ENCODE measurements at places on chromosomes 2 and 18.

DNA sequence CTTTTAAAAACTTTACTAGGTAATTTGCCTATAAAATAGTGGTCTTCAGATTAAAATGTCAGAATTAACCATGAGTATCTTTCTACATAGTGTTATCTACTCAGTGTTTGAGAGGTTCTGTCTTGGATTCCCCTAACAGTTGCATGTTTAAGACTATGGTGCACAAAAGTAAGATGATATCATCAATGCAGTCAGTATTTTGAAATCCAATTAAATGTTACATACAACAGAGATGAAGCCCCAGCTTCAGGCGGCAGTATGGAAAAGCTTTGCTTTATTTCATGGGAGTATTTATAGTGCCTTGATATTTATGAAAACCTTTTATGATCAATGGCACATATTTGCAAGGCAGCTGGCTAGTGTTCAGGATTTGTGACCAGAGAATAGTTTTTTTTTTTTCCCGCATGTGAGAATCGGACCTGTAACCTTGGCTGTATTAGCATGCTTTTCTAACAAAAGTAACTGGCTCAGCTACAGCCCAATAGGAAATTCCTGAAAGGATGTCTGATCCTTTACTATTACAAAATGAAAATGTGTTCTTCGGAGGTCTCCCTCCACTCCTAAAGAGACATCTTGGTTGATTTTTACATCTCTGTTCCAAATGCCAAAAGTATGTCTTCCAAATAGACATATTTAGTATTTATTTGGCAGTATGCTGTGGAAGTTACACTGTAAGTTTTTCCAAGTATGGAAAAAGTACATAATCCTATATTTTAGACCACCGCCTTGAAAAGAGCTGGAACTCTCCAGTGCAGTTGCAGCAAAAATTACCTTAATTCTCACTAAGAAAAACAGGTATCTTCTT is 319.3 kb upstream of the UBE2E3 start:
- H3K4me3 ChIP-seq: no peak overlapping the region
- no peaks in the 10 kb centered on the region for H3K36me3 ChIP-seq
- H3K27ac ChIP-seq: no peak overlapping the region
- peaks cover 12% of the 10 kb centered on the region for H3K27me3 ChIP-seq
- DNase-seq: no peak
- H3K4me1 ChIP-seq: no peaks in the 10 kb centered on the region

DNA sequence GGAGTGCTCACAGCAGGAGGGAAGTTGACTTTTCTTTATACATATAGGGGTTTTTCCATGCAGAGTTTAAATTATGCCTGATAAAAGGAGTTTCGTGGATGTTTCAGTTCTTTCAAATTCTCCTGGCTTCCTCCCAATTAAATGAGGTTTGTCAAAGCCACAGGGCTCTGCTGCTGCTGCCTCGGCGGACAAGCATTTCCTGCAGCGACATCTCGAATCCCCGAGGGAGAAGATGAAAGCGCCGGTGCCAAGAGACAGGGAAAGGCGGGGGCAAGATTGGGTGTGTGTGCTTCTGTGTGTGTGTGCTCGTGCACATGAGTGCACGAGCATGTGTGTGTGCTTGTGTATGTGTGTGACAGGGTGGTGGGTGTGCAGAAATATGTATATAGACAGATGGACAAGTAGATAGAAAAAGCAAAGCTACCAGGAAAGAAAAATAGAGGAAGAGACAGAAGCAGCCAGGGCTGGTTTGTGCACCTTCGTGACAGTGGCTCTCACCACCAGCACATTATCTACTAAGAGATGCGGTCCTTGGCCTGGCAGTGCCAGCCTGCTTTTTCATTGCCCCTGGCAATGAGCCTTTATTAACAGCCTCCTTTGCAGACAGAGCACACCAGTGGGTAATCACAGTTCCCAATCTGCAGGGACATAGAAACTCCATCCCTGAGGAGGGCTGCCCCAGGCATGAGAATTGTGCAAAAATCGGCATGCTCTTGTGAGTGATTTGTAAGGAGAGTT is 76.2 kb downstream of the CDK15 start:
- no peak overlapping the region for H3K27ac ChIP-seq
- peaks cover 70% of the 10 kb centered on the region for H3K27me3 ChIP-seq
- H3K4me3 ChIP-seq: peak overlapping the region; percentile 13
- DNase-seq: no peak
- H3K36me3 ChIP-seq: no peaks in the 10 kb centered on the region

- no peak overlapping the region for H3K4me3 ChIP-seq
- no peaks in the 10 kb centered on the region for H3K27me3 ChIP-seq
- H3K27ac ChIP-seq: no peak overlapping the region
- no peak for DNase-seq
- peaks cover 16% of the 10 kb centered on the region for H3K4me1 ChIP-seq
- peaks cover 10% of the 10 kb centered on the region for H3K36me3 ChIP-seq
Observed at GRCh38 chr2:148930046-148930775, 55.2 kb downstream of the KIF5C start.

DNA sequence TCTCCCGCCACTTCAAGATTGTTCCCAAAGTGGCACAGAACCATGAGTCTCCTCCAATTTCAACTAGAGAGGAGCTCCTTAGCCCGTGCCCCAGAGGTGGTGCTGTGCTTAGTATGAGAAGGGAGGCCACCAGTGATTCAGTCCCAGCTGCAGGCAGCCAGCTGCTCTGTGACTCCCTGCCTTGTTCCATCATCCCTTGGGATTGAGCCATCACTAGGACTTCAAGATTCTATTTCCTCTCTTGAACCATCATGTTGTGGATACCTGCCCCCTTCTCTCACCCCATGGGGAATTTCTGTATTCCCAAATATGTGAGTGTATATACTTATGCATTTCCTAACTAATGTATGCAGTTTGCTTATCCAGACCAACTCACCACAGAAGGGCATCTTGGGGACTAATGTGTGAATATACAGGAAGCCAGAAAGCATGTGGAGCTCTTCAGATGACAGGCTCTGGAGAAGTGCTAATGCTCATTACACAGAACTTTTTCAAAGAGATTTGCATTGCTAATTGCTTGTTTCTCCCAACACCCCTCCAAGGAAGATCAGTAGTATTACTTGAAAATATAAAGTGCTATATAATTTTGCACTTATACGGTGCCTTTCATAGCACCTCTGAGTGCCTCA is 111.0 kb upstream of the MAP3K20 start:
- DNase-seq: no peak
- peaks cover 4% of the 10 kb centered on the region for H3K27me3 ChIP-seq
- H3K27ac ChIP-seq: no peak overlapping the region
- H3K4me3 ChIP-seq: no peak overlapping the region

DNA sequence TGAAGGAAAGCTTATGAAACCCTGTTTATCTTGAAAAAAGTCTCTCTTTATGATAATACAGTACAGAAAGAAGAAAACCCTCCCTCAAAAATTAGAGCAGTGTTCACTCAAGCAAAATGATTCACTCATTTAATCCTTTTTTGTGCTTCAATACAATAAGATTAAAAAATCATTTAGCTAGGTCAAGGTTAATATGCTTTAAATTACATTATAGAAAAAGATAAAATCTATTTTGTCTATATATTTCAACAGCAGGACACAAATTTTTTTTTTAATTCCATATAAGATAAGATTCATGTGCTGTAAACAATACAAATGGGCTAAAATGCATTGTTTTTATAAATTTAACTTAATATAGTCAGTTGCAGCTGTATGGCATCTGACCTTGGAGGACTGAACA is 176.9 kb downstream of the KCNE4 start:
- no peak overlapping the region for H3K27ac ChIP-seq
- H3K27me3 ChIP-seq: no peaks in the 10 kb centered on the region
- DNase-seq: no peak
- H3K4me3 ChIP-seq: no peak overlapping the region
- no peaks in the 10 kb centered on the region for H3K4me1 ChIP-seq

DNA sequence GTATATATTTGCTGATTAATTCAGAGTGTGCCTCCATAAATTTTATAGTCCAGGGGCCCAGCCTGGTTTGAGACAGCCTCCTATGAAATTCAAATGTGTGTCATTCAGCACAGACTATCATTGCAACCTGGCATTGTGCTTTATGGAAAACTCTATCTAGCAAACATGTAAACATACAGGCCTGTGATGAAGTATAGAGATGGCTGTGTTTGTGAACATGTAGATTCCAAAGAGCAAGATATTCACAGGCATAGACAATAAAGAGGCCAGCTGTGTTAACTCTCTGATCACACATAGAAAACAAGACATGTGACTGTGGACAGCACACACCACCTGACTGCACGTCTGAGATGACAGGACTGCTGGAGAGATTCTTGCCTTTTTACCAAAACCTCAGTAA is 297.9 kb downstream of the EN1 start:
- H3K36me3 ChIP-seq: no peaks in the 10 kb centered on the region
- H3K4me1 ChIP-seq: no peaks in the 10 kb centered on the region
- DNase-seq: no peak

- H3K36me3 ChIP-seq: no peaks in the 10 kb centered on the region
- H3K4me3 ChIP-seq: peak overlapping the region; percentile 26
- H3K27me3 ChIP-seq: no peaks in the 10 kb centered on the region
Observed at GRCh38 chr2:62309465-62310091, 113.7 kb downstream of the B3GNT2 start.

GRCh38 chr2:203706403-203706802 is at the start of gene CD28:
Gene CD28 (plus strand): TSS chr2:203706639. CDS start chr2:203706697, 58 bp downstream.
- peak within 1 kb of the TSS; percentile 97 for H3K27ac ChIP-seq
- DNase-seq: peak; percentile 86
- H3K4me1 ChIP-seq: peaks cover 50% of the 10 kb centered on the region
- peak within 1 kb of the TSS; percentile 93 for H3K4me3 ChIP-seq

Data from activated T-cell treated with anti-CD3 and anti-CD28 coated beads, Interleukin-2, amount 50 U/mL, for 24 hours (primary cell).